NCI-H524 (cell line): ENCODE measurements at places on chromosomes 6 and 20.

GRCh38 chr6:136012198-136012887, 160.8 kb downstream of the PDE7B start:
- DNase-seq, result no peak

GRCh38 chr6:54097753-54098152, 13.5 kb upstream of the MLIP start:
- DNase-seq, result no peak

- peak; percentile 89 for DNase-seq
Measured at GRCh38 chr6:106918115-106918514, 56.4 kb downstream of the CD24 start.

- no peak for DNase-seq
Measured at GRCh38 chr20:56422076-56422823, 10.2 kb downstream of the CASS4 start.

GRCh38 chr6:6932968-6933367, 174.8 kb upstream of the RREB1 start:
- peak; percentile 28 for DNase-seq

DNA sequence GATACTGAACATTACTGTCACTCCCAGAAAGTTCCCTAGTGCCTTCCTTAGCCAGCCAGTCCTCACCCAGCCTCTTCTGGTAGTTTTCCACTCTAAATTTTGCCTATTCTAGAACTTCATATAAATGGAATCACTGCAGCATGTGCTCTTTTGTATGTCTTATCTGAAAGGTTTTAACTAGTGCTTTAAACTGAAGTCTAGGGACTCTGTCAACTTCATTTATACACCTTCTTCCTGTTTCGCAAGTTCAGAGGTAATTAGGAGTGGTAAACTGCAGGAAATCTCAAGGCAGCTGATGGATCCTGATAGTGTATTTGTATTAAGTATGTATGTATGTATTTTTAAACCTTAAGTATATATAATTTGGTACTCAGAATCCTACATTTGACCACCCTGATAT, 94.3 kb downstream of the TCP11 start:
- no peak for DNase-seq

GRCh38 chr6:18496462-18496861, 109.3 kb downstream of the RNF144B start:
- no peak for DNase-seq

DNA sequence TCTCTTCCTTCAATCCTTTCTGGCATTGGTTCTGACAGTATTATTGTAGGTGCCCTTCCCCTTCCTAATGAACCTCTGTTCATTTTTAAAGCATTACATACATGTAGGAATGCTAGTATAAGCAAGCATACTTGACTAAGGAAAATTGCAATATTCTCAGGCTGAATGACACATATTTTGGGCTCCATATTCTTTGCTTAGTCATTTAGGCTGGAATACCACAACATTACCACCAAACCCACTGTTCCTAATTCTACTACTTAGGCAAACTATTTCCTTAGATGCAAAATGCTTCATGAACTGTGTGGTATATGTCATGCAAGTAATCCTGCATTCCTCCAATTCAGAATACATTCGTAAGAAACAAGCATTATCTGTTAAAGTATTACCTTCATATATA, 113.9 kb downstream of the PRDM1 start:
- no peak for DNase-seq

- DNase-seq, result peak; percentile 62
Measured at GRCh38 chr6:44456070-44456965, 68.8 kb downstream of the CDC5L start.

GRCh38 chr6:147881432-147881831, 372.9 kb downstream of the SAMD5 start:
- no peak for DNase-seq

- DNase-seq, result no peak
Measured at GRCh38 chr6:90131614-90132423, 164.8 kb downstream of the BACH2 start.

GRCh38 chr6:83589076-83589475, 76.7 kb downstream of the PRSS35 start:
- no peak for DNase-seq
